Hematopoietic multipotent progenitor cell treated with erythropoietin and hydrocortisone succinate and interleukin-3 and kit ligand, for 17 days (in vitro differentiated cells): ENCODE measurements at places on chromosomes 11 and 22.

GRCh38 chr11:66044757-66045156, 4.2 kb downstream of the GAL3ST3 start:
- no peak for DNase-seq

DNA sequence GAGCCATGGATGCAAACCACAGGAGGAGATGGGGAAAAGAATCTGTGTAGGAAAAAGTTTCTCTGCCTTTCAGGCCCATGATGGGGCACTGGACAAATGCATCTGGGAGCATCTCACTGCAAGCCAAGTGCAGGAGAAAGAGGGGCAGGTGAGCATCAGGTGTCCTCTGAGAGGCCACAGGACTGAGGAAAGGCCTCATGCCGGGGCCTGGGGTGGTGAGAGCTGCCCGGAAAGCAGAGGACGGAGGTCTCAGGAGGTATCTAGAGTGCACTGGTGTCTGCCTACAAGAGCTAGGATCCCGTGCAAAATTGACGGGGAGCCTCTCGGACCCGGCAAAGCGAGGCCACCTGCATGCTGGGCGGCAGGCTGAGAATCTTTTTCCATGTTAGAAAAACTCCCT, 73.9 kb downstream of the CTTN start:
- DNase-seq: no peak

- no peak for DNase-seq
Measured at GRCh38 chr22:20653012-20653794, 120.7 kb upstream of the SERPIND1 start.

DNA sequence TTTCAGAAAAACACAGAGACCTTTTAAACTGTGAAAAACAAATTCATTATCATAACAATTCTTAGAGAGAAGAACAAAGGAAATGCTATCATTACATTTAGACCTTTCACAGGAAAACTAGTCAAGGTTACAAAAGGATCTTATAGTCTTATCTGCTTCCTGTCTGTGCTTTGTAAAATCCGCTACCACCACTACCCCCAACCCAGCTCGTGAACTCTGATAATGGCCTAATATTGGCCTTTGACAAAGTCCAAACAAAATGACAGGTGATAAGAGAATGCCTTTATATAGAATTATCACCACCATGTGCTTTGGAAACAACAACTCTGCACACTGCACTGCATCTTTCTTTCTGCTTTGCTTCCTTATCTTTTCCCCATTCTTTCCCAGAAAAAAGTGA, 272.5 kb downstream of the SBF2 start:
- no peak for DNase-seq

DNA sequence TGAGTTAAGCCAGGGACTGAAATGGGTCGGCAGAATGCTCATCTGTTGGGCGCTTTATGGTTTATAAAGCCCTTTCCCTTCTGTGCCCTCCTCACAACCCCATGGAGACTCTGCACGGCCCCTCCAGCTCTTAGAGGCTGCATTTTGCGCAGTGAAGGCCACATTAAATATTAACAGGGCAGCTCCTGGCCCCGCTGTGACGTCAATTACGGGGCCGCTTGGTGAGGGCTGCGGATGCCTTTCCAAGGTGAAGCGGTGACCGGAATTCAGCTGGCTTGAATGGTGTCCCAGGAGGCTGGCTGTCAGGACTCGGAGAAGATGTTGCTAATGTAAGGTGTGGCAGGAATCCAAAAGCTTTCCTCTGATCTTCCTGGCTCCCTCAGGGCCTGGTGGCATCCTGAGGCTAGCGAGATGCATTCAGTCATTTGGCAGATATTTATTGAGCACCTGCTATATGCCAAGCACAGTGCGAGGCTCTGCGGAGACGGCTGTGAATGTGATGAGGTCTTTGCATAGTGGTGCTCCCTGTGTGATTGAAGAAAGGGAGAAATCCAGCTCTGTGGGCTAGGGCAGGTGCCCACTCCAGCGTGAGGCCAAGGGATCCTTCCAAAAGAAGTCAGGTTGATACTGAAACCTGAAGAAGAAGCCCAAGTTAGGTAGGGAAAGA, 10.4 kb upstream of the YWHAH start:
- no peak for DNase-seq

- DNase-seq: no peak
Measured at GRCh38 chr11:63099555-63099954, 44.5 kb downstream of the SLC22A24 start.

DNA sequence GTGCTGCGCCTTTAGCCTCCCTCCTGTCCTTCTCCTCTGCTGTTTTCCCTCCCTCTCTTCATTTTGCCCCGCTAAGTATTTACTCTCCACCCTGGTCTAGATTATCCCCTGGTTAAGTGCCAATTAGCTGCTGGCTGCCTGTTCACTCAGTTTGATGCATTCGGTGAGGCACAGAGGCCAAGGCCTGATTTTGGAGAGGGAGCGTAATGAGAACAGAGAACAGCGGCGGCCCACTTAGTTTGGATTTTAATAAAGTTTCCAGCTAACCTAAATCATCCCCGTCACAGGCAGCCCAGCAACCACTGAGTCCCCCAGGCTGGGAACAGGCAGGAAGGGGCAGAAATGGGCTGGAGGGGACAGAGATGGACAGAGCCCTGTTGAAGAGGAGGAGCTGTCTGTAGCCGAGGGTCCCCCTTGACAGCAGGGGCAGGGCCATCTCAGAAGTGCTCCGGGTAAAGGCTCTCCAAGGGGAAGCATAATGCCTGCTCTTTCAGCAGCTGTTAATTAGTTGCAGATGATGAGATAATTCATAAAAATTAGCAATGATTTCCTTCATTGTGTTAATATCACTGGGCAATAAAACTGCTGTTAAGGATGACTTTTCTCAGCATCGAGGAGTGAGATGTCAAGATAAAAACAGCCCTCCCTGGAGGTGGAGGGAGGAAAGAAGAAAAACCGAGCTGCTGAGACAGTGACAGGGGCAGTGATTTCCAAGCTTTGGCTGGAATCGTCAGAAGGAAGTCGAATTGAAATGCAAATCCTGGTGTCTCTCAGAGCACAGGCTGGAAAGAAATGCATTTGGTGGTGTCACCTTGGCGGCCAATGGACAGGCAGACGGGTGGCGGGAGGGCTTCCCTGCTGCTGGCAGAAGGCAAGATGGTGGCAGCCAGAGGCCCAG, 170.1 kb downstream of the GRIK4 start:
- DNase-seq: no peak

- DNase-seq: no peak
Measured at GRCh38 chr11:117000014-117000737, 98.1 kb downstream of the SIK3 start.

DNA sequence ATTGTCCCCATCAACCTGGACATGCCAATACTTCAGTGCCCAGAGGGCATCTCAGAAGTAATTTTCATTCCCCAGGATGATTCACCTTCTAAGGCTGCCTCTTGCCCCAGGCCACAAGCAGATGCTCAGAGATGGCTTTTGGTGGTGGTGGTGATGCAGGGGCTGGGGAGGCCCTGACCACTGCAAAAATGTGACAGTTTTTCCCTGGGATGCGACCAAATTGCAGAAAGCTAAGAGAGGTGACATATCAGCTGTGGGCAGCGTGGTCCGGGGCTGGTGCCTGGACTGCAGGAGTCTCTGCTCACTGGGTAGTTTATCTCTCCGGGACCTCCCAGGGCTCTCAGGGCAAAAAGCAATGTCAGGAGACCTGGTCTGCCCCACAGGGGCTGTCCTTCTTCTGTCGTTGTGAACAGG, 39.7 kb upstream of the ACCSL start:
- DNase-seq: no peak

DNA sequence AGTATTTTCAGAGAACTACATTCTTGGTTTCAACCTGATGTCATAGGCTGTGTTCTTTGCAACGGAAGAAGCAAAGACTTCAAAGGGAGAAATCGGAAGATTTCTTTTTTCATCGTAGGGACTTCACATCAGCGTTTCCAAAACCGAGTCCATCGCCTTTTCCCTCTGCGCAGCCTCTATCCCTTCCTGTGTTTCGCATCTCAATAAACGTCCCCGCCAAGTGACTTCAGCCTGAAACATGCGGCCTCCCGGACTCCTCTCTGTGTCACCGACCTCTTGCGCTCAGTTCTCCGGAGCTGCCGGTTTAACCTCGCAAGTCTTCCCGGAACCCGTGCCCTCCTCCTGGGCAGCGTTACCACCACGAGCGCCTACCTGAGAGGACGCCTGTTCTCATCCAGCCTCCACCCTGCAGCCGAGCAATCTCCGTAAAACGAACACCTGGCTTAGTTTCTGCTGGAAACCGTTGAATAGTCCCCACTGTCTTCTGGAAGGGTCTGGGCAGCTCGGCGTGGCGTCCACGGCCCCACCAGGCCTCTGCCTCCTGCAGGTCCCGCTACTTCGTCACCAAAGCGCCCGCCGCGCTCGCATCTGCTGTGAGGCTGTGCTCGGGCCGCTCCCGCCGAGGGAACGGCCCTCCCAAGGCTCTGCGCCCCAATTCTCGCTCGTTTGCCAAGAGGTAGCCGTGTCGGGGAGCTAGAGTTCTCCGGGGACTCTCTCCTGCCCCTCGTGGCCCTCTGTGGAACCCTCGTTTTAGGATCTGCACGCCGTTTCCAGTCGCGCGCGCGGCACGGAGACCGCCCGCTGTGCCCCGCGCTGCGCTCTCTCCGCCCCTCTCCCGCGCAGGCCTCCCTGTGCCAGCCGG, at the start of gene GLB1L3:
TSS of gene GLB1L3 (plus strand) at position 846 of the 862 bp plus-strand sequence. CDS start 362 bp downstream, outside the sequence.
- DNase-seq: no peak

- DNase-seq: no peak
Measured at GRCh38 chr11:65221026-65221425, 39.3 kb downstream of the CAPN1 start.

DNA sequence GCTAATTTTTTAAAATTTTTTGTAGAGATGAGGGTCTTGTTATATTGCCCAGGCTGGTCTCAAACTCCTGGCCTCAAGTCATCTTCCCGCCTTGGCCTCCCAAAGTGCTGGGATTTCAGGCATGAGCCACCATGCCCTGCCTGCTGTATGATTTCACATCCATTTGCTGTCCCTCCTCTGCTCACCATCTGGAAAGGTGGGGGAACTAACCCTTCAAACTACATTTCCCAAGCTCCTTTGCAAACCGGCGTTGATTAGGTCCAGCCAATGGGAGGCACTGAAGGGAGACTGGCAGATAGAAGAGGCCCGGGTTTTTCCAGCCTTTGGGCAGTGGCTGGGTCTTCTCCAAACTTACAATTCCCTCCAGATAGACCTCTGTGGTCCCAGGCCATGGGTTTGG, 19.3 kb downstream of the RFPL1 start:
- DNase-seq: no peak

DNA sequence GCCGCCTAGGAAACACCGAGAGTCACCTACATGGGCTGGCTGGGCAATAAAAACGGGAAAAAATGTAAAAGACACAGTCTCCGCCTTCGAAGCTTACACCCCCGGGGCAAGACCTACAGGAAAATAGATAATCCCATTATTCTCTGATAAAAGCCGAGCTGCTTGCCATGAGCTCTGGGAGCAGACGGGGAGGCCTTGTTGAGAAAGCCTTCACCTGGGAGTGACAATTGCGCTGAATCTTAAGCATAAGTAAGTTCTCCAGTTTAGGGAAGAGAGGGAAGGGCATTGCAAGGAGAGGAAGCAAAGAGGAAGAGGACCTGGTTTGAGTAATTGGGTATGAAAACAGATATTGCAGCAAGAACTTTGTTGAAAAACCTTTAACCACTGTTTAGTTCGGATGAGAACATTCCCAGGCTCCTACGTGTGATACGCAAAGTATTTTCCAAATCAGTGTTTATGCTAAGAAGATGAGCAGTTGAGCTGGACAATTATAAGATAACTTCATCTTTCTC, 813 bp upstream of the BTBD10 start:
- DNase-seq: no peak

- DNase-seq: no peak
Measured at GRCh38 chr11:73200256-73200655, 17.8 kb upstream of the P2RY2 start.

- no peak for DNase-seq
Measured at GRCh38 chr11:75028724-75029123, 40.0 kb downstream of the NEU3 start.

GRCh38 chr11:57316017-57316416, 8.7 kb downstream of the TNKS1BP1 start:
- DNase-seq: no peak

DNA sequence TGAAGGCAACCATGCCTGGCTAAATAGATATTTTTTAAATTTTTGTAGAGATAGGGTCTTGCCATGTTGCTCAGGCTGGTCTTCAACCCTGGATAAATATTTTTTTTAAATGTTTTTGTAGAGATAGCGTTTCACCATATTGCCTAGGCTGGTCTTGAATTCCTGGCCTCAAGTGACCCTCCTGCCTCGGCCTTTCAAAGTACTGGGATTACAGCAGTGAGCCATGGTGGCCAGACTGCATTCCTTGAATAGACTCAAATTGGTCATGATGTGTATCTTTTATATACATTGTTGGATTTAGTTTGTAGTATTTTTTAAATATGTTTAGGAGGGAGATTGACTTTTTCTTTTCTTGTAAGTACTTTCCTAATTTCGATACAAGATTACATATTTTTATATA, 325.7 kb upstream of the C11orf87 start:
- DNase-seq: no peak

DNA sequence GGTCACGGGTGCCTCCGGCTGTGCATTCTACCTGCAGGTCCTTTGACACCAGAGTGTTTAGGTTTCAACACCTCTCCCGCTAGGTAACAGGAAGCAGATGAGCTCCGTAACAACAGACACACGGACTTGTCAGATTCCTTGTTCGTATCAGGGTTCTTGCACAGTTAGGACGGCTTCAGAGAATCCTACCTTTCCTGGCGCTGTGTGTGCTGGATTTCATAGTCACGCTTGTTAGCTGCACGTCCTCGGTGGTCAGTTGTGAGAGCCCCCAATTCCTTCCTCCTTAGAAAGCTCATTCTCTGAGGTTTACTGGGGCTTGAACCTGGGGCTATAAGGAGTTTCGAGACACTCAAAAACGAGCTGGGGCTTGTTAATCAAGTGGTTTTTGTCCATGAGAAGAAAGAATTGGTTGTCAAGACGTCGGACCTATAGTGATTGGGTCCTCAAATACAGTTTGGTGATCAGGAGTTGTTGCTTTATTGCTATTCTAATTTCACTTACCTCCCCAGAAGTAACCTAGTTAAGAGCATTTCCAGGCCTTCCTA, 664 bp downstream of the DDB2 start:
- no peak for DNase-seq

GRCh38 chr11:117444711-117445658, 117.3 kb downstream of the CEP164 start:
- DNase-seq: no peak

GRCh38 chr11:13475091-13475490, 12.1 kb upstream of the BTBD10 start:
- DNase-seq: no peak

GRCh38 chr11:73381589-73381988, 5.4 kb downstream of the RELT start:
- no peak for DNase-seq
